NCI-H1105 treated with DMSO at 0.1 percent for 48 hours (cell line): ENCODE measurements at places on chromosomes 1 and 21.

- no peak for DNase-seq
These were observed at the start of gene TTC22 for GRCh38 chr1:54800899-54801759. TSS of gene TTC22 (minus strand) at chr1:54801323. CDS start at chr1:54801163, 160 bp downstream.

DNA sequence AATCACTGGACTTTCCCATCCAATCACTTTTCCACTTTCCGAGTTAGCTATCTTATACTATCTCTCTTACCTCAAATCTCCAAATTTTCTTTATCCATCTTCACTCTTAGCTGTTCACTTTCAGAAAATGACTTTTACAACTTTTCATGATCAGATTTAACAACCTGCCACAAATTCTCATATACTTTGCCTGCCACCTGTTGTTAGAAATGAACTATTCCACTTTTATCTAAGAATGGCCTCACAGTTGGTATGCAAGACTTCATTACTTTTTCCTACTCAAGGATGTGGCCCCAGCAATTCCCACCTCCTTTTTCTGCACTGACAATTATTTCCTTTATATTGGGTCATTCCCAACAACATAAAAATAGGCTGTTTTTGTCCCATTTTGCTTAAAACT, 93.6 kb upstream of the DEPDC1 start:
- no peak for DNase-seq

GRCh38 chr1:156641761-156642264, at the start of gene BCAN:
TSS of gene BCAN (plus strand) at chr1:156642117. CDS start at chr1:156646055, 3,938 bp downstream.
- DNase-seq, result peak; percentile 59

DNA sequence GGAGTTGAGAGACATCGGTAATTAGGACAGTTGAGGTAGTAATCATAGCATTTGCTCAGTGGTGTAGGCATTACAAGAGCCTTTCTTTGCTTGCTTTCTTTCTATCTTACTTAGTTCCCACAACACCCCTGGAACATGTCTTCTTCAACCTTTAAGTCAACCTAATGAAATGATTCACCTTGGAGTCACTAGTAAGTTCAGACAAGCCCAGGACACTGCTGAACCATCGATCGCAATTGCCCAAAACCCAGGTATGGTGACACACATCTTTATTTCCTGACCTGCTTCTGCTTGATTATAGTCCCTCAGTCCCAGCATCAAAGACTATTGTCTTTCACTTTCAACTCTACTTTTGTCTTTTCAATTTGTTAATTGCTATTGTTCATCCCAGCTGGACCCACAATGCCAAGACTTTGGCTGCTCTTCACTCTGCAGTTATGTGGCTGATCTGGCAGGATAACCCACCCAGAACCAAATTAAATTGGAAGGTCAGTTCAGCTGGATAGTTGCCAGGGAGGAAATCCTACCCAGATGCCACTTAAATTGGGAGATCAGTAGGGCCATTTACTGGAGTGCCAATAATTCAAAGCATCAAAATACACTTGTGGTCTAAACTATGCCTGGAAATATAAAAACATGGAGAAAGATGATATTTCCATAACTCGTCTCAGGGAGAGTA, 272.9 kb downstream of the RWDD3 start:
- DNase-seq, result peak; percentile 11

GRCh38 chr21:35041881-35042280, 7.2 kb downstream of the RUNX1 start:
- DNase-seq, result no peak
